ENCODE measurements at places on chromosomes 6 and 20.

- no peak for DNase-seq
These were observed 30.2 kb downstream of the SNX9 start for GRCh38 chr6:157853018-157853805.

- DNase-seq = no peak
These were observed 1.7 kb upstream of the BLCAP start for GRCh38 chr20:37529214-37529967.

GRCh38 chr6:39772559-39773273 lies 19.5 kb upstream of the DAAM2 start:
- no peak for DNase-seq

- no peak for DNase-seq
These were observed 493.1 kb upstream of the FLRT3 start for GRCh38 chr20:14830466-14830865.

- DNase-seq = no peak
These were observed 5.7 kb downstream of the MAP3K7 start for GRCh38 chr6:90581146-90581545.

GRCh38 chr6:19668710-19669109 lies 168.5 kb upstream of the ID4 start:
- DNase-seq = no peak

- DNase-seq = no peak
These were observed 14.5 kb downstream of the SNRNP48 start for GRCh38 chr6:7604506-7604905.

DNA sequence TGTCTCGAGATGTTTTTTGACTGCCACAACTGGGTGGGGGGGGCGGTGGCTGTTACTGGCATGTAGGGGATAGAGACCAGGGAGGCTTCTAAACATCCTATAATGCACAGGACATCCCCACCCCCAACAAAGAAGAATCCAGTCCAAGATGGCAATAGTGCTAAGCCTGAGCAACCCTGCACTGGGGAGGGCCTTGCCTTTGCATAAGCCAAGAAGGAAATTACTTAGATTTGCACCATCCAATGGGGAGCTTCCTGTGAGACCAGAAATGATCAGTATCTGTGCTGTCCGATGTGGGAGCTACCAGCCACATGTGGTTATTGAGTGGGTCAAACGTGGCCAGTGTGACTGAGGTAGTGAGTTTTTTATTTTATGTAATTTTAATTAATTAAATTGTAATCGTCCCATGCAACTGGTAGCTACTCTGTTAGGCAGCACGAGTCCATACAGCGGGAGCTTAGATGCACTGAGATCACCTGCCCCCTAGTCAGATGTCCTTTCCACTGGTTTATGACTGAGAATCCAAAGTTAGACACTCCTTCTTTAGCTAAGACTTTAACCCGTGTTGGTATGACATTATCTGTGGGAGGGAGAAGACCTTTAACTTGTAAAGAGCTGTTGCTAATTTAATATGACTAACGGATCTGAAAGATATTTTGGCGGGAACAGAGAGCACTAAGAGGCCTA lies 97.4 kb upstream of the NEDD9 start:
- no peak for DNase-seq

GRCh38 chr6:108581237-108581931 lies 20.7 kb downstream of the FOXO3 start:
- DNase-seq = no peak

- DNase-seq = no peak
These were observed 169.8 kb downstream of the MMS22L start for GRCh38 chr6:97113170-97113569.

DNA sequence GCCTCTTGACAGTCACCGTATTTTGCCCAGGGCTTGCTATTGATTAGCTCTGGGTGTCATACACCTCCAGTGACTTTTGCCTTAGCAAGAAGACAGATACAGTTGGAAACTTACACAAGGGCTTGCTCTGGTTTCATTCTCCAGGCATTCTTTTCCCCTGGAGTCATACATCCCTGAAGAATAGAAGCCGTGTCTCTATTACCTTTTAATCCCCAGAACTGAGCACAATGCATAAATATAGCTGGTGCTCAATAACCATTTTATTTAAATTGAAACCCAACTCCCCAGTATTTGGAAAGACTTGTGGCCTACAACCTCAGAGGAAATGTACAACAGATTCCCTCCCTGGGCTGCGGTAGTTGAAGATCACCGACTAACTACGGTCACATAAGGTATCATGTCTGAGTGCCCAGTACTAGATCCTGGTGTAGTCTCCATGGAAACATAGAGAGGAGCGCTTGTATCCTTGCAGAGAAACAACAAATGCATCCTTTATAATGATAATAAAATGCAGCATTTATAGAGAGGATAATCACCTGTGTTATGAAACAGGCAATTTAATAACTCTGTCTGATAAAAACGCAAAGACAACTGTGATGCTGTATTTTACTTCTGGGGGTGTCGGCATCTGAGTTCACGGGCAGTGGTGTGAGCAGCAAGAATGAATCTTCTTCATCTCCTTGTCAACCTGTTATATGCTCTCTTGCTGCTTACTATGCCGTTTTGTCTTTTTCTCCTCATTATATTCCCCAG lies 401.2 kb upstream of the AGPAT4 start:
- DNase-seq = no peak

DNA sequence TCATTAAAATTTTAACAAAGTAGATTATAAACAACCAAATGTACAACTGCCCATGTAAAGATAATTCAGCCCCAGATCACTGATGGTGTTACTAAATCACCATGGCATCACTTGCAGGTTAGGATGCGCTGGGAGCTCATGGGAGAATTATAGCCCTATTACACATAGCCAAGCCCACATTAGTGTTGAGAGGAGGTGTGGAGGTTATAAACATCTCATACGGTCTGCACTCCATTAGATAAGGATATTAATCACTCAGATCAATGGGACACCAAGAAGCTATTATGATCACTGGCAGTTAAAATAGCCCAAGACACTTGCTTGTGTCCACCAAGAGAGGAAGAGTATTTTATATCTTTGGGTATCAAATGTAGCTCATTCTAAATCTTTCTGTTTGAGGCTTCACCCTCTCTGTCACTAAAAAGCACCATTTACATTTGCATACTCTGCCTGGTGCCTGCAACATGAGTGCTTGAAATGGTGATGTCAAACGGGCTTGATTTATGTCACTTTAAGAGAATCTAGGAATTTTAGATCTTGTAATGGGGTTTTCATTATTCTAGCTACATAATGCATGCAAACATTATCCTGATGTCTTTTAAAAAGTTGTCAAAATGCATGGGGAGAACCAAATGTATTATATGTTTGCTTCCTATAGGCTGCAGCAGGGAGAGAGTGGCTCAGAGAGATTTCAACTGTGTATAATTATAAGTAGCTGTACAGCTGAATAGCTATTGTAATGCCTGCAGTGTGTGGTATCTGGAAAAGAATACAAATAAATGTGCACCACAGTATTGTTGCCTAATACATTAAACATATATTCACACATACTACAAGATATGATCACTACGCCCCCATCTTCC lies 654.1 kb upstream of the MARCKS start:
- no peak for DNase-seq

GRCh38 chr6:156647991-156648390 lies 129.2 kb upstream of the ARID1B start:
- no peak for DNase-seq

DNA sequence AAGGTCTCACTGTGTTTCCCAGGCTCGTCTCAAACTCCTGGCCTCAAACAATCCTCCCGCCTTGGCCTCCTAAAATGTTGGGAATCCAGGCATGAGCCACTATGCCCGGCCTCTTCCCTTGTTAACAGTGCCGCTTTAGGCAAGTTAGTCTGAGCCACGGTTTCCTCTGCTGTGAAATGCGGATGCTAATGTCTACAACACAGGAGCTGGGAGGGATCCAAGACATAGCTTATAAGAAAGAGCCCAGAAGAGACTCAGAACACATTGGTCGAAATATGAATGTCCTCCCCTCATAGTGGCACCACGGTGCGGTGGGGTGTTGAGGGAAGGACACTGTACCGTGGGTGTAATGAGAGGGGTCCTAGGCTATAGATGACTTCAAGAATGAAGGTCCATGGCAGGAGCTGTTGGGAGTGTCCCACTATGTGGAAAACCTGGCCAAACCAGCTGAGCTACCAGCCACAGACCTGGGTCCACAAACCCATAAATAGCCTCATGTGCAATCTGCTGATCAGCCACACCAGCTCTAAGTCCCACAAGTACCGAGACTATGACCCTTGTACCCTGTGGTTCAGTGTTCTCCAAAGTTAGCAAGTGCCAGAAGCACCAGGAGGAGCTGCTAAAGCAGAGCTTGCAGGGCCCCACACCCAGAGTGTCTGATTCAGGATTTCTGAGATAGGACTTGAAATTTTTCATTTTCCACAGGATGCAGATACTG lies 57.8 kb upstream of the ZFAND3 start:
- DNase-seq = no peak

DNA sequence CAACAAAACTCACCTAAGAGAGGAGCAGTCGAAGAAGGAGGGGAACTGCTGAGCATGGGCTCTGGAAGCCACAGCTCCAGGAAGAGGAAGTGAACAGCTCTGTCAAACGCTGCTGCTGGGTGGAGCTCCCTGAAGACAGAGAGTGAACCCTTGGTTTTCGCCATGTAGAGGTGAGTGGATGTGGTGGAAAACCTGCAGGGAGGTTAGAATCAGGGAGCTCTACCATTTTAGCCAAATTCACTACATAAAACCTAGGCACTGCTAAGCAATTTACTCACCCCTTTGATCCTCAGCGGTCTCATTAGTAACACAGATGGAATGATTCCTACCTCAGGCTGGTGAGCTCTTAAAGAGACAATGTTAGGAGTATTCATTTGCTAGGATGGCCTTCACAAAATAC lies 19.4 kb upstream of the TFAP2A start:
- DNase-seq = no peak

DNA sequence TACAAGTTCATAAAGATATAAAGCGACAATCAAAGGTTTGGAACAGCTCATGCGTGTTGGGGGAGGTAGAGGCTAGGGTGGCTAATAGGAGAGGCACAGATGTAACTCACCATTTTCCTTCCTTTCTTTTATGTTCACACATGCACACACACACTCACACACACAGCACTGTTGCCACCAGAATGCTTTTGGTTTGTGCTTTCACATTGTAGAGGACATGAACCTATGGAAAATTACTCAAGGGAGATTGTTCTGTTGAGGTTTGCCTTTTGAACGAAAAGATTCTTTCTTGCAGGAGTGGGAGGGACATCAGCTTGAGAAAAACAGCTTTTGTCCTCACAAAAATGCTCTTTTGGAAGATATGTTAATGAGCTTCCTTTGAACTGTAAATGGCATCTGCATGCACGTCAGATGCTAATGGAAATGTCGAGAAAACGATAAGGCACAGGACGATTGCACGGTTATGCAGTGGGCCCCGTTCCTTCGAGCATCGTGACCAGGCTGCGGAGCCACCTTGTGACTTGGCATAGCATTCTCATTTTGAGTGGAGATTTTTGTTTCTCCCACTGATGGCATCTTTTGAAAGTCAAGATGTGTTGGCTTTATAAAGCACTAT lies 724.1 kb downstream of the KIF16B start:
- DNase-seq = no peak

DNA sequence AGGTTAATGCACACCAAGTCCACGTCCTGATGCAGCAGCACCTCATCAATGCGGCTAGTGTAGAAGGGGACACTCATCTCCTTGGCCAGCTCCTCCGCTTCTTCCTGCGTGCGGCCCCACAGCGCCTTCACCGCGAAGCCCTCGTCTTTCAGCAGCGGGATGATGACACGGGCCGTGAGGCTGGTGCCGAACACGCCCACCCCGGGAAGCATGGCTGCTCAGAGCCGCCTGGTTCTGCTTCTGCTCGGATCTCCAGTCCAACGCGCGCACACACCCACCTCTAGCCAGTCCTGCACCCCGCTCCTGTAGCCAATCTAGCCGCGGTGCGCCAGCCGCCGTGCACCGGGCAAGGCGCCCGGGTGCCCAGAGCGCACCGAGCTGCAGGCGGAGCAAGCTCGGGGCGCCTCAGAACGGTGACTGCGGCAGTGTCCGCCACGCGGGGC lies 700 bp downstream of the GFOD1 start:
- DNase-seq = no peak

DNA sequence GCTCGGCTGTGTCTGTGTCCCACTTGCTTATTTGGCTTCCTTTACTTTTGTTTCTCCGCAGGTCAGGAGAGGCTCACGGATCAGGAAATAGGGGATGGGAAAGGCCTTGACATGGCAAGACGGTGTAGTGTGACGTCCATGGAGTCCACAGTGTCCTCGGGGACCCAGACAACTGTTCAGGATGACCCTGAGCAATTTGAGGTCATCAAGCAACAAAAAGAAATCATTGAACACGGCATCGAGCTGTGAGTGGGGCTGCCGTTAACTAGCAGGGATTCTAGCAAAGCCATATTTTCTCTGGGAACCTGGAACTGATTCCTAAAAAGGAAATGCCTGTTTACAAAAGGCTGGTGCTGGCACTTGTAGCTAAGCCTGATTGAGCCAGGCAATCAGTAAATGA lies 54.4 kb downstream of the ARFGEF2 start:
- no peak for DNase-seq

DNA sequence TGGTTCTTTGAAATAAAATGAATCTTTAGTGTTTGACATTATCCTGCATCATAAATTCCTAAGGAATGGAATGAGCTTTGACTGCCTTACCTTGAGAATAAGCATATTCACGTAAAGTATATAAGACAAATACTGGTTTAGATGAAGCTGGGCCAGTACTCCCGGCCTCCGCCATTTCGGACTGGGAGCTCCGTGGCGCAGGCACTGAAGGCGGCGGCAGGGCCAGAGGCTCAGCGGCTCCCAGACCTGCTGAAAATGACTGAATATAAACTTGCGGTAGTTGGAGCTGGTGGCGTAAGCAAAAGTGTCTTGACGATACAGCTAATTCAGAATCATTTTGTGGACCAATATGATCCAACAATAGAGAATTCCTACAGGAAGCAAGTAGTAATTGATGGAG lies 76.2 kb upstream of the FAM83B start:
- DNase-seq = no peak

DNA sequence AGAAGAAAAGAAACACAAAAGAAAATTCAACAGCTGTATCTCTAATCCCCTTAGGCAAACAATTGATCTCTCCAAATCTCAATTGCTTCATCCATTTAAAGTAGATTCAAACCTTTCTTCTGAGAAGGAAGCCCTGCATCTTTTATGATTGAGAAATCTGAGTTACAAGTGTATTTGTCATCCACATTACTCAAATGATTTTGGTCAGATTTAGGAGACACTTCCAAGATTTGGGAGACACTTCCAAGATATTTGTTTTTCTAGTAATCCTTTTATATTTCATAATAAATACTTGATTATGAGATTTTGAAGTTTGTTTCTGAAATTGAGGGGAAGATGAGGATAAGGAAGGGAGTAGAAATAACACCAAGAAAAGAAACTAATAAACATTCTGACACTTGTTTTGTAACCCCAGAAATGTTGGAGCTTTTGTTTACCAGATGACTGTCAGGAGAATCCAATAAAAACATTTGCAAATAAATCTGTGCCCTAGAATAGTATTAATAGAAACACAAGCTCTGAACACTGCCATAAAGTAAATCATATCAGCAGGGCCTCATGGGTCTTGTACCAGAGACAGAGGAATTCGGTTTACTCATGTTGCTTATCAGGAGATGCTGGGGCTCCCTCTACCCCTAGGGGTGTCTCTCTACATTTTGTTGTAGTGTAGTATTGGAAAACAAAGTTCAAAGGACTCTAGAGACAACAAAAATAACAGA lies 314.3 kb upstream of the NT5E start:
- DNase-seq = no peak

GRCh38 chr6:168817558-168818159 lies 376.7 kb downstream of the SMOC2 start:
- no peak for DNase-seq

All from stimulated activated CD4-positive, alpha-beta T cell treated with anti-CD3 and anti-CD28 coated beads, TNF-alpha, amount 100 ng/mL, for 1 hour (primary cell).